Heart left ventricle (tissue), 16 donors: ENCODE measurements at places on chromosomes 5 and 9. TPM values are rescaled to one million over a fixed set of nuclear protein-coding genes. Genes with fewer than 3 reads are reported as not detected.

Gene ZNF300
- total RNA-seq: 0.69 TPM

Gene HBEGF
- 27.7 TPM for total RNA-seq

Gene SOX30
- 0.16 TPM for total RNA-seq

Gene CD74
- total RNA-seq: 261 TPM

Gene SHOC1
- not detected for total RNA-seq

Gene PAX5
- total RNA-seq: not detected

Gene SAPCD2
- 0.71 TPM for total RNA-seq

DNA sequence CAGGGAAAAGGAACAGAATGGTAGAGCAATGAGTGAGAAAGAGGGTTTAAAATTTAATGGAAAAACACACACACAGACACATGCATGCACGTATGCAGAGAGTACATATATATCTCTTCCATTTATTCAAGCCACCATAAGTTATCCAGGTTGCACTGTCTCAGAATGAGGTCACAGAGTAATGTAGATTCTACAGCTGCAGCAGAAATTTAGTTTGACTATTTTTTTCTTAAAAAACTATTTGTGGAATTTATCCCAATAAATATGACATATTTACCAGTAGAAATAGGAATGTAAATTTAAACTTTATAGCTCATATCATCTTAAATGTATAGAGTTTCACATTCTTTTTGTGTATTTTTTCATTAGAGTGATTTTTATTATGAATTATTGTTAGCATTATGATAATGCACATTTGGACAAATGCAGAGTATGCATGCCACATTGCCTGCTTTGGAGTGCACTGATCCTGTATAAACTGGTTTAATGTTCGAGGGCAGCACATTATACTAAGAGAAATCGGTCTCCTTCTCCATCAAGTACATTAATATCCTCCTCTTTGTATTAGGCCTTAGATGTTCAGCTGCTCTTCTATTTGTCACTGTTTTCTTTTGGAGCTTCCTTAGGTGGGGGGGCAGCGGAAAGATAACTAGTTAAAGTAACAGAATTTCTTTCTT is 216.3 kb upstream of the TARS1 start:
- H3K27ac ChIP-seq: no peak overlapping the region
- no peaks in the 10 kb centered on the region for H3K36me3 ChIP-seq
- no peaks in the 10 kb centered on the region for H3K4me1 ChIP-seq

DNA sequence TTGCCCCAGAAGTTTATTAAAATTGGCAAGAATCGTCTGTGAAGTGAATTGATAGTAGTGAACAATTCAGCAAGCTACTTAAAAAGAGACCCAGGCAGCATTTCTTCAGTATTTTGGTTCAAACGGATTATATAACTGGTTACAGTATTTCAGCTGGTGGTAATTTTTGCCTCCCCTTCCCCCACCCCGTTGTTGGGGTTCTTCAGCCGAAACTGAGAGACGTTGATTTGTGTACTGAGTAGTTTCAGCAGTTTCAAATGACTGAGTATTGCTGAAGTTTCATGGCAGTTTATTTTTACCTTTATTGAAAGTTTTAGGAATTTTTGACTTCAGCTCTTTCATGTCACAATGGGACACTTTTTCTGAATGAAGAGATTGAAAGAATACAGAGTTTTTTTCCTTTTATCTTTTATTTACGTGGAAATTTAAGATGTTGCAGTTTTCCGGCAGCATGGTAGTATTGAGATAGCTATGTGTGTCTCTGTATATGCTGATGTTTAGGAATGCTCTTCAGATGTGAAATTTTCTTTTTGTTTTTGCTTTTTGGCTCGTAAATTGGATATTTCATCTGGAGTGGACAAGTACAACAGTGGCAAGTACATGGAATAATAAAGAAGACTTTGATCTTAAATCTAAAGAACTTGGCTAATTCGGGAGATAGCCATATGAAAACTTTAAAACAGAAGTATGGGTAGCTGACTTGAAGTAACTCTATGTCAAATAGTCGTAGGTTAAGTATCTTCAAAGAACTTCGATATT is 1.9 kb downstream of the GPBP1 start:
- H3K4me1 ChIP-seq: peaks cover 67% of the 10 kb centered on the region
- DNase-seq: no peak
- H3K27me3 ChIP-seq: no peaks in the 10 kb centered on the region
- no peaks in the 10 kb centered on the region for H3K36me3 ChIP-seq
- peak overlapping the region; percentile 100 for H3K27ac ChIP-seq

- no peak for DNase-seq
- no peaks in the 10 kb centered on the region for H3K27me3 ChIP-seq
- H3K27ac ChIP-seq: peak overlapping the region; percentile 90
- peak overlapping the region; percentile 85 for H3K4me3 ChIP-seq
- H3K36me3 ChIP-seq: no peaks in the 10 kb centered on the region
- peaks cover 4% of the 10 kb centered on the region for H3K4me1 ChIP-seq
Measured at GRCh38 chr5:75512383-75513074, 838 bp downstream of the POLK start.

- H3K4me3 ChIP-seq: no peak overlapping the region
- DNase-seq: no peak
- H3K36me3 ChIP-seq: no peaks in the 10 kb centered on the region
- no peaks in the 10 kb centered on the region for H3K27me3 ChIP-seq
Measured at GRCh38 chr9:126123927-126124326, 202.7 kb upstream of the MVB12B start.

GRCh38 chr5:43603344-43604217 is 601 bp downstream of the NNT start:
- H3K4me3 ChIP-seq: peak overlapping the region; percentile 90
- H3K27ac ChIP-seq: peak overlapping the region; percentile 96
- DNase-seq: peak; percentile 82
- peaks cover 1% of the 10 kb centered on the region for H3K36me3 ChIP-seq
- no peaks in the 10 kb centered on the region for H3K27me3 ChIP-seq
- H3K4me1 ChIP-seq: peaks cover 7% of the 10 kb centered on the region

DNA sequence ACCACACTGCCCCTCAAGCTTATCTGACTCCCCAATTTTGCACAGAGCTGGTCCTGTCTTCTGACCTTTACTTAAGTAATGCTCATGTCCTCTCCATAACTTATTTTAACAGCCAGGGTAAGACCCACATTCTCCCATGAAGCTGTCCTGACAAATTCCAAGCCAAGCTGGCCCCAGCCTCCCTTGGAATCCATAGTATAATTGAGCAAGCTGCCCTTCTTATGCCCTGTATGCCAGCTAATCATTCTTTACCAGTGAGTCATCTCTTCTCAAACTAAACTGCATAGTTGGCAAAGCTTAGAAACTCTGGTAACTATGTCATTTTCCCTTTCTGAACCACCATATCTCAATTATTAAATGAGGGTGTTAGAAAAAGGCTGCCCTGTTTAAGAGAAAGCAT is 92.4 kb downstream of the NFIB start:
- H3K4me3 ChIP-seq: no peak overlapping the region
- H3K4me1 ChIP-seq: peaks cover 65% of the 10 kb centered on the region
- peak overlapping the region; percentile 74 for H3K27ac ChIP-seq
- no peaks in the 10 kb centered on the region for H3K27me3 ChIP-seq
- H3K36me3 ChIP-seq: no peaks in the 10 kb centered on the region

GRCh38 chr5:109411627-109412026 is 1.9 kb upstream of the PJA2 start:
- no peaks in the 10 kb centered on the region for H3K36me3 ChIP-seq
- peaks cover 11% of the 10 kb centered on the region for H3K4me1 ChIP-seq
- H3K4me3 ChIP-seq: peak overlapping the region; percentile 88
- no peak for DNase-seq

GRCh38 chr9:94681508-94681907 is 42.2 kb upstream of the FBP1 start:
- H3K36me3 ChIP-seq: no peaks in the 10 kb centered on the region
- H3K4me3 ChIP-seq: no peak overlapping the region
- H3K4me1 ChIP-seq: peaks cover 9% of the 10 kb centered on the region
- no peak overlapping the region for H3K27ac ChIP-seq
- no peaks in the 10 kb centered on the region for H3K27me3 ChIP-seq
